ENCODE measurements at places on chromosomes 6 and 20.

DNA sequence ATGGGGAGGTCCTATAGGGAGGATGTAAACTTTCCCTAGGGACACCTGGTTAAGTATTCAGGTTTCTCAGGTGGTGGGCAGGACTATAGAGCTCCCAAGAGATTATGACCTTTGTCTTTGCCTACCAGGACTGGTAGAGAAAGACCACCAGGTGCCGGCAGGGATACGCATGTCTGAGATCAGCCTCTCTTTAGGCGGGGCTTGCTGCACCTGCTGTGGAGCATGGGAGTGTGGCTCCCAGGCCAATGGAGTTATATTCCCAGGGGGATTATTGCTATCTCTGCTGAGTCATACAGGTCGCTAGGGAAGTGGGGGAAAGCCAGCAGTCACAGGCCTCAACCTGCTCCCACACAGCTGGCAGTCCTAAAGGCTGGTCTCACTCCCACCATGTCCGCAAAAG is 280.5 kb upstream of the MMS22L start:
- DNase-seq, result no peak

- no peak for DNase-seq
These were observed 2.6 kb downstream of the CLIC1 start for GRCh38 chr6:31733734-31734133.

GRCh38 chr20:38229376-38230252 is 30.9 kb downstream of the KIAA1755 start:
- DNase-seq, result no peak

GRCh38 chr20:59648466-59649070 is 44.2 kb downstream of the PHACTR3 start:
- no peak for DNase-seq

DNA sequence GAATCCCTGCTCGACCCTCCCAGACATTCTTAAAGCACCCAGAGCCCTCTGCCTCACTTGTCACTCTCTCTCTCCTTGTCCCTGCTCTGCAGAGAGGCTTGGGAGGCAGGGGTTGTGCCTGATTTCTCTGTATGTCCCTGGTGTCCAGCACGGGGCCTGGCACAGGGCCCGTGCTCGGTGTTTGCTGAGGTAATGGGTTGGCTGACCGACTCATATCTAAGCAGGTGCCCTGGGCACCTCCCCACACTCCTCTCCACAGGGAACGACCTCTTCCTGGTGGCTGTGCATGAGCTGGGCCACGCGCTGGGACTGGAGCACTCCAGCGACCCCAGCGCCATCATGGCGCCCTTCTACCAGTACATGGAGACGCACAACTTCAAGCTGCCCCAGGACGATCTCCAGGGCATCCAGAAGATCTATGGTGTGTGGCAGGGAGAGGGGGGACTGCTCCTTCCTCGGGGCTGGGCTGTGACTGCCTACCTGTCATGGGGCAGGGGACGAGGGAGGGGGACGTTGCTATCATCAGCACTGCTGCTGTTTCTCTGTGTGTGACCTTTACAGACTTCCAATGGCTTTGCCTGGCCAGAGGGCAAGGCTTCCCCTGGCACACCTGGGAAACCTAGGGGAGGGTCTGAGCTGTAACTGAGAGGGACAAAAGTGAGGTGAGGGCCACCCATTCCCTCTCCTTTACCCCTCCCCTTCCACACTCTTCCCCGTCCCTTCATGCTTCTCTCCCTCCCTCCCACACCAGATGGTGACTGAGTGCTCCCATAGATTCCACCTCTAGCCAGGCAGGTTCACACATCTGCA is 14.2 kb downstream of the MMP24OS start:
- DNase-seq, result no peak

- no peak for DNase-seq
These were observed 14.4 kb downstream of the ARMC2 start for GRCh38 chr6:108862479-108863191.

DNA sequence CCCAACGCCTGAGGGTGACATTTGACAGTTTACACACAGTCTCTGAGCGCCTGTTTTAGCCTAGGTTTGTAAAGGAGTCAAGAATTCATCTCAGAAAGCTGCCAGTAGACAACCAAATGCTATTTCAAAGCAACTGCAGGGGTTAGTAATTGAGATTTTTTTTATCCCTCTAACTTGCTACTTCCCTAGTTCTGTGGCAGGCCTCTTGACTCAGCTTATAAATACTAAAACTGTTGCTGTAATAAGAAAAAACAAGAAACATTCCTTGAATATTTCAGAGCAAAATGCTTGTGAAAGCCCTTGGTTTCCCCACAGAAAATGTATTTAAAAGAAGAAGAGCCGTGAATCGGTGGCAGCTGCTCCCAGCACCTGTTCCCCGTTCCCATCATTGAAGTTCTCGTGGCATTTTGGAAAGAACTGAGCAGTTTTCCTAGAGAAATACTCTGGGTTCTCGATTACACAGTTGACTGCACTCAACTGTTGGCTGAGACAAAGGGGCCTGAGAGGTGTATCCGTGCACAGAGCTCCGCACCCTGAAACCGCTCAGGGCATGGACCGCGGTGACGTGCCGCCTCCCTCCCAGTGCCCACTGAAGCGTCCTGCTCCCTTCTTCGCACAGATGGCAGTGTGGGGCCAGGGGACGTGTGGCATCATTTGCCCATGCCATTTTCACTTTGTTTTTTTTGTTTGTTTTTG is 20.9 kb downstream of the DLL1 start:
- no peak for DNase-seq
